ENCODE measurements at places on chromosomes 7 and 10.

DNA sequence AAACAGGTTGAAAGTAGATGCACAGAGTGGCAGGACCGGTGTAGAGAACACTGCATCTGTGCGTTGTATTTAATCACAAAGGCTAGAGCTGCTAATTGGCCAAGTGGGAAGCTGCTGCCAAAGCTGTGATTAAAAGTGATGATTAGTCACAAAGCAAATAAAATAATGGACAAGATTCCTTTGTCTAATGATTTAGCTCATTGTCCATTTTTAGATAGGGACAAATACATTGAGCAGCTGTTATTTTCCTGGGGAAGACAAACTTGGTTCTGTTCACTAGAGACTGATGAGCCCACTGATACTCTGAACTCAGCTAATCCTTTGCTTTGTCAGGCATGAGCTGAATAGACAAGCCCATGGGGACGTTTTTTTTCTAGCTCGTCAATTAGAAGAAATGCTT lies 19.7 kb downstream of the UBE3C start:
- DNase-seq: no peak
- no peaks in the 10 kb centered on the region for H3K27me3 ChIP-seq
- no peak overlapping the region for H3K4me3 ChIP-seq
- H3K27ac ChIP-seq: no peak overlapping the region
- peaks cover 6% of the 10 kb centered on the region for H3K36me3 ChIP-seq
- peaks cover 6% of the 10 kb centered on the region for H3K4me1 ChIP-seq

DNA sequence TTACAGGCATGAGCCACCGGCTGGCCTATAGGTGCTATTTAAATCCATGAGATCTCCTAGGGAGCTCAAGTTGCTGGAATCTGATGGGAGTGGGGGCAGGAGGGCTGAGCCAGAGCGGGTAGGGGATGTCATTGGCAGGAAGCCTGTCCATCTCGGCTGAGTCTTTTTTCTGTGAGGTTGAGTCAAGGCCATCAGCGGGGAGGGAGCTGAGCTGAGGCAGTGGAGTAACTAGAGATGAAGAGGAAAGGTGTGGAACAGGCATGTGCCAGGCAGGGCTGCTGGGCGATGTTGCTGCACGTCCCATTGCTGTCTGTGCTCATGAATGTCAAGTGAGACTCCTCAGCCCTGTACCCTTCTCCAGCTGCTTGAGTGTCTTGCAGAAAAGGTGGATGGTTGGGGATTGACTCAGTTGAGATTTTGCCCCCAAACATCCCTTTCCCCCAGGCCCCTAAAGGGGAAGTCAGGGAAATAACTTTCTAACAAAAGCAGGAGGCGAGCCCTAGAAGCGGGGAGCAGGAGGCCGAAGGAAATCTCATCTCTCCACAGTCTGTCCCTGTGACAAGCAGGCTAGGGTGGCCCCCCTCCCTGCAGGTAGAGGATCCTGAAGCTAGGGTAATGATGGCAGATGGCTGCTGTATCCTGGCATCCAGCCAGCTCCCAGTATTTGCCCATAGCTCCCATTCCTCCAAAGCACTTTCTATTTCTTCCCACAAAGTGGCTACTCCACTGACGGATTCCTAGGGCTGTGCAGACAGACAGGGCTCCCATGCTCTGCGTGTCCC lies 5.4 kb downstream of the ATP6V1F start:
- H3K4me1 ChIP-seq: peaks cover 48% of the 10 kb centered on the region
- H3K27ac ChIP-seq: no peak overlapping the region
- H3K36me3 ChIP-seq: peaks cover 30% of the 10 kb centered on the region
- DNase-seq: no peak
- H3K27me3 ChIP-seq: peaks cover 2% of the 10 kb centered on the region

DNA sequence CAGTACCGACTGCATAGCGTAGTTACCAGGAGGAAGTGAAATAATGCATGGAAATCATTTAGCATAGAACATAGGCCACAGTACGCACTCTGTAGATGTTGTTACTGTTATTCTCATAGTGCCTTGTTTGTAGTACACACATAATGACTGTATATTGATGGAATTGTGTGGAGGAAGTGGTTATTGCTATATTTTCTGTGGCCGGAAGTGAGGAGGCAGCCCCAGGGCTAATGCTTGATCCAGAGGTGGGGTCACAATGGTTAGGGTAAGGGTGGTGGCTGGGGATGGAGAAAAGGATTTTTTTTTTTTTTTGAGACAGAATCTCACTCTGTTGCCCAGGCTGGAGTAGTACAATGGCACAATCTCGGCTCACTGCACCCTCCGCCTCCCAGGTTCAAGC lies 4.5 kb upstream of the MGAM start:
- no peaks in the 10 kb centered on the region for H3K27me3 ChIP-seq
- no peak overlapping the region for H3K27ac ChIP-seq
- H3K36me3 ChIP-seq: no peaks in the 10 kb centered on the region

DNA sequence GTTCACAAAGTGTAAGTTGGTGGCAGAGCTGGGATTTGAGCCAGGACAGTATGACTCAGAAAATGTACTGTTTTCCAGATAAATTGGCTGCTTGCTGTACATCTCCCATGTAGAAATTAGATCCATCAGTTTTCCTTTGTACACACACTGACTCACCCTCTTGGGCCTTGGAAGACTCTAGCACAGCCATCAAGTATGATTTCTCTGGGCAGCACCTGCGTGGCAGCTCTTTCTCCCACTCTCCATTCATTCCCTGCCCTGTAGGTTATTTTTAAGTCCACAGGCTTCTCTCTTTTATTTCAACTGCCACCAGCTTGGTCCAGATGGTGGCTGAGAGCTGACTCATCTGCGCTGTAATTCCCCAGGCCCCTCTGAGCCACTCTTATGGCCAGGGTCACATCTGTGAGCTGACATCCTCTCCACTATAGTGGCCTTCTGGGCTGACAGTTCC lies 28.3 kb upstream of the SDK1 start:
- H3K27me3 ChIP-seq: no peaks in the 10 kb centered on the region
- H3K4me1 ChIP-seq: no peaks in the 10 kb centered on the region
- H3K27ac ChIP-seq: no peak overlapping the region
- H3K4me3 ChIP-seq: no peak overlapping the region
- H3K36me3 ChIP-seq: no peaks in the 10 kb centered on the region
- DNase-seq: no peak

GRCh38 chr10:48699011-48699627 lies 14.4 kb downstream of the WDFY4 start:
- H3K27ac ChIP-seq: no peak overlapping the region
- no peak for DNase-seq
- peaks cover 8% of the 10 kb centered on the region for H3K4me1 ChIP-seq
- H3K36me3 ChIP-seq: no peaks in the 10 kb centered on the region

- no peak for DNase-seq
- no peak overlapping the region for H3K4me3 ChIP-seq
- H3K27me3 ChIP-seq: no peaks in the 10 kb centered on the region
These were observed 55.7 kb downstream of the ADK start for GRCh38 chr10:74206746-74207145.

- H3K4me3 ChIP-seq: no peak overlapping the region
- DNase-seq: no peak
- no peak overlapping the region for H3K27ac ChIP-seq
- H3K27me3 ChIP-seq: no peaks in the 10 kb centered on the region
- peaks cover 44% of the 10 kb centered on the region for H3K4me1 ChIP-seq
- peaks cover 7% of the 10 kb centered on the region for H3K36me3 ChIP-seq
These were observed 3.1 kb downstream of the CYP2W1 start for GRCh38 chr7:985915-986741.

- DNase-seq: no peak
- H3K27ac ChIP-seq: no peak overlapping the region
- H3K36me3 ChIP-seq: no peaks in the 10 kb centered on the region
- no peak overlapping the region for H3K4me3 ChIP-seq
These were observed 53.0 kb downstream of the WNT2 start for GRCh38 chr7:117269886-117270285.

DNA sequence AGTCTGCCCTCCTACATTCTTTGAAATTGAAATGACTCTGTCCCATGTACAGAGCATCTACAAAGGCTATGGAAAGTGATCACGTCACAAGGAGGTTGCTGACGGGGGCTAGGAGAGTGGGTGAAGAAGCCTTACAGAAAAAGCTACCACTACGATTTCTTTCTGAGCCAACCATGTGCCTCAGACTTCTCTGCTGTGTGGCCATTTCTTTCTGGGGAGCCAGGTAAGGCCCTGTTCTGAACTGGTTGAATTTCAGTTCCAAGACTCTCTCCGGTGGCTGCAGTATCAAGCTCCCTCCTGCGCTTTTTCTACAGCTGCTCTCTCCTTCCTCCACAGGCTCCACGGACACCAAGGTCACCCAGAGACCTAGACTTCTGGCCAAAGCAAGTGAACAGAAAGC lies 112.5 kb upstream of the PRSS1 start:
- H3K36me3 ChIP-seq: no peaks in the 10 kb centered on the region
- no peak overlapping the region for H3K27ac ChIP-seq
- no peak for DNase-seq
- H3K27me3 ChIP-seq: peaks cover 3% of the 10 kb centered on the region

- H3K4me3 ChIP-seq: no peak overlapping the region
- peaks cover 28% of the 10 kb centered on the region for H3K4me1 ChIP-seq
- no peak for DNase-seq
- H3K36me3 ChIP-seq: peaks cover 22% of the 10 kb centered on the region
- no peaks in the 10 kb centered on the region for H3K27me3 ChIP-seq
- no peak overlapping the region for H3K27ac ChIP-seq
These were observed 44.6 kb upstream of the BHLHA15 start for GRCh38 chr7:98166668-98166970.

DNA sequence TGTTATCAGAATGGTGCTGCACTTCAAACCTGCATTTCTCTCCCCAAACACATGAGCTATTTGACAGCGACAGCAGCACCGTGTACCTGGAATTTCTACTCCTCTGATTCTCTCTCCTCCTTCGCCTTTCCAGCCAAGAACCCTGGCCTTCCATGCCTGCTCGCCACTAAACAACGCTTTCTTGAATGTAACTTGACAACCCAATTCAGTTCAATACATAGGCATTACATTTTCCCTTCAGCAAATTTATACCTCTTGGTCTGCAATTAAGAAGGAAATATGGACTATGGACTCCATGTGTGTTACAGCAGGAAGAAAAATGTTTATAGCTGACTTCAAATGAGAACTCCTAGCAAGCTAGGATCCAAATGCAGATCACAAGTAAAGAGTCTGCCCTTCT lies 162.6 kb upstream of the AUTS2 start:
- H3K4me3 ChIP-seq: no peak overlapping the region
- no peaks in the 10 kb centered on the region for H3K36me3 ChIP-seq
- H3K27ac ChIP-seq: no peak overlapping the region
- H3K27me3 ChIP-seq: no peaks in the 10 kb centered on the region
- H3K4me1 ChIP-seq: peaks cover 4% of the 10 kb centered on the region
